Diencephalon (tissue), 1 donor: ENCODE measurements at places on chromosomes 11 and 22. TPM values are rescaled to one million over a fixed set of nuclear protein-coding genes. Genes with fewer than 3 reads are reported as not detected.

THY1 gene
- total RNA-seq = 60.9 TPM

LINC01488 gene
- total RNA-seq = not detected

GSTT2 gene
- 0.46 TPM for total RNA-seq

E2F8 gene
- 0.92 TPM for total RNA-seq

PMM1 gene
- total RNA-seq = 27.2 TPM
